SW480 (cell line): ENCODE measurements at places on chromosomes 4 and X.

GRCh38 chr4:186904101-186904500 is 180.4 kb upstream of the FAT1 start:
- DNase-seq, result no peak

GRCh38 chrX:1389181-1389992 is 2.5 kb downstream of the SLC25A6 start:
- DNase-seq, result no peak

DNA sequence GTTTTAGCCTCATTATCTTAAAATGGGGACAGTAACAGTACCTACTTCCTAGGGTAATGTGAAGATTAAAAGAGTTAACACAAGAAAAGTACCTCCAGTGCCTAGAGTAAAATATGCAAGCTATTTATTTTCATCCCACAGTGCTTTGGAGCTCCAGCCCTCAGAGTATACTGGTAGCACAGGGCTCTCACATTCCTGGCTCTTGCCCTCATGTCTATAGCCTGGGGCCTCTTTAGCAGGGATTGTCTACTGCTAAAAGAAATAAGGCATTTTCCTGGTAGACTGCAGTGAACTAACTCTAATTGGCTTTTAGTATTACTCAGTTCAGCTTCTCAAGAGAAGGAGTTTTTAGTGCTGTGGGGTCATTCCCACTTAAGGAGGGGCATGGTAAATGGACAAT is 60.8 kb downstream of the RRAGB start:
- DNase-seq, result no peak

GRCh38 chr4:81635739-81636138 is 164.0 kb upstream of the RASGEF1B start:
- DNase-seq, result no peak

DNA sequence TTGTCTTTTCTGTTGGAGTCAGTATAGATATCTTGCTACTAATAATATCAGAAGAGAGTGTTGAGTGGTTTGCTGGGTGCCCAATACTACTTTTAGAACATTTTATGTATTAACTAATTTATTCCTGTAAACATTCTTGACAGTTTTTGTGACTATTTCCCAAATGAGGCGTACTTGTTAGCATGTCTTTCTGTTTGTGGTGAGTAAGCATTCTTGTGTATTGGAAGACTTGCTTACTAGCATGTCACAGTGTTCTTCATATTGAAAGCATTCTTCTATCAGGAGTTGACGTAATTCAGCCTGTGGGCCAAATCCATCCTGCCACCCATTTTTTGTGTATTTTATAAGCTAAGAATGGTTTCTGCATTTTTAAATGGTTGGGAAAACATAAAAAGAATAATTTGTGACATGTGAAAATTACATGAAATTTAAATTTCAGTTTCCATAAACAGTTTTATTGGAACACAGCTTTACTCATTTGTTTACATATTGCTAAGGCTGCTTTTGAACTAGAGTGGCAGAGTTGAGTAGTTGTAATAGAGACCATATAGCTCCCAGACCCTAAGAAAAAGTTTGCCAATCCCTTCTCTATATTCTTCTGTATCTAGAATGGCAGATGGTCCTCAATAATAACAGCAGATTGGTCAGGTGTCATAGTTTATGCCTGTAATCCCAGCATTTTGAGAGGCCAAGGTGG is 20.4 kb downstream of the REPS2 start:
- DNase-seq, result no peak

DNA sequence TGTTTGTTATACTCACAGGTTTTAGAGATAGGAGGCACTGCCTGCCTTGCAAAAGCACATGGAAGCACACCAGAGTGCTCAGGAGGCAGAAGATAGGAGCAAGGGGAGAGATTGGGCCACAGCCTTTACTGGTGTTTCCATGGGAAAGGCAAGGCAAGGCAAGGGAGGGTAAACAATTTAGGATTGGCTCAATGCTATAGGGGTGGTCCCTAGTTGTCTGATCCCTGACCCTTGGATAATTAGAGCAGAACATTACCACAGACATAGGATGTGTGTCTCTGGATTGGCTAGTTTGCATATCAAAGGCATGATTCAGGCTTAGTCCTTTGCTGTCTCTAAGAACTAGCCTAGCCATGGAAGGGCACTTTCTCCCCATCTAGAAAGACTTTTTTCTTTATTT is 36.1 kb downstream of the GRXCR1 start:
- DNase-seq, result no peak

DNA sequence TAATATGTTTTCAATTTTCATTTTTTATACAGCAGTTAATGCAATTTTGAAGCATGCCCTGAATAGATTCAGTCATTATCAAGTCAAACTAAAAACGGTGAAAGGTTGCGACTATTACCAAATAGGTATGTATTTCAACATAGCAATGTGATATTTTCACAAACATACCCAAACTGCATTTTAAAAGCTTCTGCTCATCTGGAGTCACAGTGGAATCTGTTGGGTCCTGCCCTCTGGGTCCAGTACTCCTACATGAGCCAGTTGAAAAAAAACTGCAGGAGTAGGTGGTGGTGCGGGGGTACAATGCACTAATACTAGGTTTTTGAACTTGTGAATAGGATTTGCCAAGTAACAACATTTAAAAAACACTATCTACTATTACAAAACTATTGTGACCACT is 938 bp downstream of the GPR34 start:
- no peak for DNase-seq

DNA sequence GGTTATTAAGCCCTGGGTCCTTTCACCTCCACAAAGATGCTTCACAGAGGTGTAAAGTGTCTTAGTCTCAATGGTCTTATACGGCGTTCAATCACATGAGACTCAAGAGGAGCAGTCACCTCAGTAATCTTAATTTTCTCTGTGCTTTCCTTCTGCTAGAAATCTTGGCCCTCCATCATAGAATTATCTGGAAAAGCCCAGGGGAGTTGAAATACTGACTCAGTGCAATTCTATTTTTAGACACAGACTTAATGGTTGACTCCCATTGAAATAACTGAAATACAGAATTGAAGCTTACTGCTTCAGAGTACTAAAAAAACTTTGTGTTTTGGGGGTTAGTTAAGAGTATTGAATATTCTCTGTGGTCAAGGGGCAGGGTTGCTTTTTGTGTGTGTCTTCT is 94.5 kb upstream of the IL15 start:
- no peak for DNase-seq
